ENCODE measurements at places on chromosomes 4 and X.

- no peak overlapping the region for H3K27ac ChIP-seq
- no peak overlapping the region for H3K4me3 ChIP-seq
- DNase-seq = peak; percentile 72
- H3K4me1 ChIP-seq = peaks cover 3% of the 10 kb centered on the region
- H3K36me3 ChIP-seq = 0 out of 2 replicates have a peak, but pooled peaks cover 3% of the 10 kb centered on the region
Observed at GRCh38 chrX:16671005-16671404, 21.0 kb downstream of the S100G start.

DNA sequence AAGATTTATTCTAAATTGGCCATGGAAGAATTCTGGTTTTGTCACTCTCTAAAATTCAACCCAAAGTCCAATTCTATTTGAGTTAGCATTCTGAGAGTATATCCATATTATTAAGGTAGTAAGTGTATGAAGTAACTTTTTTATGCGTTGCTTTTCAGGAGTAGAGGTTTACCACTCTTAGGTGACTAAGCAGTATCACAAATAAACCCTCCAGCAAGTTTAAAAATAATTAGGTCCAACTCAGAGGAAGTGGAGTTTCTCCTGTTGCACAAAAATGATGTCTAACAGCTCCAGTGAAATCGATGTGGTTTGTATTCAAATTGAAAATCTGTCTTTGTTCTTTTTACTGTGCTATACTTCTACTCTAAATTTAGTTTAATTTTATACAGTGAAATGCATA, 6.6 kb downstream of the SCML1 start:
- H3K27me3 ChIP-seq = no peaks in the 10 kb centered on the region
- H3K4me3 ChIP-seq = no peak overlapping the region
- H3K4me1 ChIP-seq = no peaks in the 10 kb centered on the region
- no peaks in the 10 kb centered on the region for H3K36me3 ChIP-seq
- DNase-seq = peak; percentile 20

DNA sequence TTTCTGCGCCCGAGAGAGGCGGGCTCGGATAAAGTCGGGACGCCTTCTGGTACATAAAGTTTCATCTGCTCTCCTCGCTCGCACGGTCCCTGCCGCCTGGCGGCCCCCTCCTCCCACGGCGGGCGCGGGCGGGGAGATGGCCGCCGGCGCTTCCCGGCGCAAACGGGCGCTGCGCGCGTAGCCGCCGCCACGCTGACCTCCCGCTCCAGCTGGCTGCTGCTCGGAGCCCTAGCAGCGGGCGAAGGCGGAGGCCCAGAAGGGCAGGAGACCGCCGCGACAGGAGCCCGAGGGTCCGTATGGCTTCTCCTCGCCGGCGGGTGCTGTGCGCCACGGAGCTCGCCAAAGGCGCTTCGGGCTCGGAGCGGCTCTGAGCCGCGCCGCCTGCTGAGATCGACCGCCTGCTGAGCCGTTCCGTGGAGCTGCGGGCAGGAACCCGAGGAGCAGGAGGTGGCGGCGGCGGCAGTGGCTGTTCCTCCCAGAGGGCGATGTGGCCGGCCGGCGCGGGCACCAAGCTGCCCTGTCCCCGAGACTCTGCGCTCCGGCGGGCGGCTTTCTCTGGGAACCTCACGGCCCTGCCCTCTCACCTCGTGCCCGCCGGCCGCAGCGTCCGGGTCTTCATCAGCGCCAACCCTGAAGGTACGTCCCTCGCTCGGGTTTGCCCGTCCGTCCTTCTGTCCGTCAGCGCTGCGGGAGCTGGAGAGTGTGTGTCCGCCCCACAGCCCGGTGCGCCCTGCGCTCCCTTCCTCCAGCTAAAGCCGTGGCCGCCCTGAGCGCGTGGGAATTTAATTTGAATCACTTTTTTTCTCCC, at the start of gene NWD2:
TSS of gene NWD2 (plus strand) at position 161 of the 808 bp plus-strand sequence. CDS start at position 486, 325 bp downstream.
- H3K4me3 ChIP-seq = no peak within 1 kb of the TSS
- no peaks in the 10 kb centered on the region for H3K4me1 ChIP-seq
- H3K36me3 ChIP-seq = no peaks in the 10 kb centered on the region
- no peak for DNase-seq
- H3K27me3 ChIP-seq = no peaks in the 10 kb centered on the region

DNA sequence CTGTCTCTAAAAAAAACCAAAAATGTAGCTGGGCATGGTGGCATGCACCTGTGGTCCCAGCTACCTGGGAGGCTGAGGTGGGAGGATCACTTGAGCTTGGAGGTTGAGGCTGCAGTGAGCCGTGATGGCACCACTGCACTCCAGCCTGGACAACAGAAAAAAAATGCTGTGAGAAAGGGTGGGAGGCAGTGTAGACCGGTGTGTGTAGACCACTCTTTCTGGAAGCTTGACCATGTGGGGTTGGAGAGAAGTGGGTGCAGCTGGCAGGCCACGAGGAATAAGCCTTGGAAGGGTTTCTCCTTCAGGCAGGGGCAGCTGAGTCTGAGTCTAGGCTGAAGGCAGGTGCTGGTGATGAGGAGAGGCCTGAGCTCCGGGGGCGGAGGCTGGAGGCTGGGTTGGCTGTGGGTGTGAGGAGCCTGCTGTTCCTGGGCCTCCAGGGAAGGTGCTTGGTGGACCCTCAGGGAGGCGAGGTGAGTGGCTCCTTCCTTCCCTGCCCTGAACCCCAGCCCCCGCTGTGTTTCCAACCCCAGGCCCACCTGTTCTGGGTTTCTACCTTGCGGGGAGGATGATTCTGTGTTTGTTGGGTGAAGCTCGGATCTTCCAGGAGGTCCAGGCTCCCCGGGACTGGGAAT, 9.3 kb upstream of the TBC1D14 start:
- no peaks in the 10 kb centered on the region for H3K36me3 ChIP-seq
- DNase-seq = no peak
- peaks cover 3% of the 10 kb centered on the region for H3K4me1 ChIP-seq
- no peak overlapping the region for H3K4me3 ChIP-seq
- H3K27ac ChIP-seq = no peak overlapping the region

DNA sequence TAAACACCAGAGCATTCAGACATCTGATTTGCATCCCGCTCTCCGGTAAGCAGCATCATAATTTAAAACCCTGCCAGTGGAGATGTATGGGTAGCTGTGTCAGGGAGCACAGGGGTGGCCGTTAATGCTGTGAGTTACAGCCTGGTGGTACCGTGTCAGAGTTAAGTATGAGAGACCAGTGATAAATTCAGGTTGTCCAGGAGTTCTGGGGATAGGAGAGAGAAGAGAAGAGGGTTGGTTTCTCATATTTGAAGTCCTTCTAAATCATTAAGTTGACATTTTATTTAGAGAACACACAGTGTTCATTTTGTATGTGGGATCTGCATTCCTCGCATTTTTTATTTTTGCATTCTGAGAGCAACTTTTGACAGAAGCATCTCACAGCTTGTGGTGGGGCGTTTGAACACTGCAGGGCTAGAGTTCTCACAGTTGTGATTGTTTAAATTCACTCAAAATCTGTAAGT, 157.6 kb downstream of the DCLK2 start:
- peak; percentile 42 for DNase-seq
- H3K27me3 ChIP-seq = no peaks in the 10 kb centered on the region
- H3K27ac ChIP-seq = peak overlapping the region; percentile 98
- H3K4me3 ChIP-seq = no peak overlapping the region
- peaks cover 4% of the 10 kb centered on the region for H3K36me3 ChIP-seq
- peaks cover 32% of the 10 kb centered on the region for H3K4me1 ChIP-seq

DNA sequence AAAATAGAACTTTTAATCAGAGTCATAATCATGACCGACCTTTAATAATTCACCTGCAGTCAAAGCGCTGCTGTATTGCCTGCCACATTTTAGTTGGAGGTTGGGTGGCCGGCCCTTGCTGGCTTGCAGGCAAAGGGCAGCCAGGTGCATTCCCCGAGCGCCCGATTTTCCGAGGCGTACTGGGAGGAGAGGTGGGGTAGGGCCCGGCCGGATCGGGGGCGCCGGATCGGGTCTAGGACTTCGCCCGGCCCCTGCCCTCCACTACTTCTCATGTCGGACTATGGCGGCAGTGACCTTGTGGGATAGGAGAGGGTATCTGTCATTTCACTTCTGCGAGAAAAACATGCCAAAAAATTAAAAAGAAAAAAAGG, 2.5 kb upstream of the RS1 start:
- H3K4me3 ChIP-seq = peak overlapping the region; percentile 45
- no peak overlapping the region for H3K27ac ChIP-seq
- no peak for DNase-seq

DNA sequence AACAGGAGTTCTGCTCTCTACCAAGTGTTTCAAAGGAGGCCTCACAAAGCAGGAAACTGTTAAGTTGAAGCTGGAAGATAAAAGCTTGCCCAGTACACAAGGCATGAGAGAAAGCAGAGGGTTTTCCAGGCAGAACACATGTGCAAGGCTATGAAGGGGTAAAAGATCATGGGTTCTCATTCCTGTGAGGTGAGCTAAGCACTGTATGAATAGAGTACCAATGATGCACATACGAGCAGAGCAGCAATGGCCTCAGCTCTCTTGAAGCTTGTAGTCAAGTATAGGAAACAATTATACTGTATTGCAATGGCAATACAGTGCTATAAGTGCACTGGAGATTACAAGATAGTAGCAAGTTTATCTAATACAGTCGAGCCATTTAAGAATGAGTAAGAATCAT, 18.0 kb downstream of the TTC29 start:
- H3K4me1 ChIP-seq = no peaks in the 10 kb centered on the region
- H3K36me3 ChIP-seq = no peaks in the 10 kb centered on the region

GRCh38 chr4:3783693-3784306, 17.6 kb downstream of the ADRA2C start:
- H3K27ac ChIP-seq = no peak overlapping the region
- H3K4me1 ChIP-seq = no peaks in the 10 kb centered on the region
- H3K27me3 ChIP-seq = peaks cover 6% of the 10 kb centered on the region
- H3K36me3 ChIP-seq = no peaks in the 10 kb centered on the region

- H3K27me3 ChIP-seq = no peaks in the 10 kb centered on the region
- H3K4me3 ChIP-seq = no peak overlapping the region
- H3K27ac ChIP-seq = no peak overlapping the region
- H3K36me3 ChIP-seq = peaks cover 11% of the 10 kb centered on the region
- no peak for DNase-seq
- H3K4me1 ChIP-seq = peaks cover 4% of the 10 kb centered on the region
Observed at GRCh38 chr4:148061795-148062194, 329.9 kb downstream of the ARHGAP10 start.

DNA sequence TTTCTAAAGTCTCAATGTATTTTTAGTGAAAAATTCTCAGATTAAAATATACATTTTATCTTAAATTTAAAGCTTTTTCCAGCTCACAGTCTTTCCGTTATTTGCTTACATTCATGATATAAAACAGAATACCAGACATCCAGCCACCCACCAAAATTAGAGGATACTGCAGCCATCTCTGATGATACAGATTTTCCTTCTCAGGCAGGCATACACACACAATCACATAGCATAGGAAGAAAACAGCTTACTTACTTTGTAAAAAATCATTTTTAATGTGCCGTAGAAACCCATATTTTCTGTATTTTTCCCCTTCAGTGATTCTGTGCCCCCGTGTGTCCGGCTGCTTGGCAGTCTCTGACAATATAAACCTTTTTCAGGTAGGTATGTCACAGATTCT, 183.7 kb downstream of the FBXW7 start:
- H3K27ac ChIP-seq = peak overlapping the region; percentile 59
- H3K36me3 ChIP-seq = no peaks in the 10 kb centered on the region
- DNase-seq = no peak
- H3K4me1 ChIP-seq = no peaks in the 10 kb centered on the region
- H3K27me3 ChIP-seq = no peaks in the 10 kb centered on the region
- peak overlapping the region; percentile 63 for H3K4me3 ChIP-seq

GRCh38 chrX:68697036-68697435, 49.6 kb downstream of the STARD8 start:
- H3K4me3 ChIP-seq = no peak overlapping the region
- H3K27me3 ChIP-seq = peaks cover 12% of the 10 kb centered on the region
- no peak overlapping the region for H3K27ac ChIP-seq
- no peaks in the 10 kb centered on the region for H3K36me3 ChIP-seq
- no peak for DNase-seq
- no peaks in the 10 kb centered on the region for H3K4me1 ChIP-seq

DNA sequence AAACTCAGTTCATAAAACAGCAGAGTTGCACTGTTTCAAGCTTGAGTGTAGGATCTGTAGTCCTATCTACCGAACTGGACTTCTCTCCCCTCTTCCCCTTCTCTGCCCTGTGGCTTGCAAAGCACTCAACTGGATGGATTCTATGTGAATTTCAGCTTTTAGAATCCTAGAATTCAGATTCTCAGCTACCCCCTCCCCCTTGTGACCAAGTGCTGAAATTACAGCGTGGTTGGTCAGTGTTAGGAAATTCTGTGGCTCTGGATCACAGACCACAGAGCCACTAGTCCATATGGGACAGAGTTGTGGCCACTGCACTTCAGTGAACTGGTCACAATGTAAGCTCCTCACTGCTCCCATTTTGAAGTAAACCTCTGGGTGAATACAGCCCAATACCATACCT, 64.6 kb upstream of the TRPC5 start:
- DNase-seq = peak; percentile 29
- H3K4me3 ChIP-seq = no peak overlapping the region

DNA sequence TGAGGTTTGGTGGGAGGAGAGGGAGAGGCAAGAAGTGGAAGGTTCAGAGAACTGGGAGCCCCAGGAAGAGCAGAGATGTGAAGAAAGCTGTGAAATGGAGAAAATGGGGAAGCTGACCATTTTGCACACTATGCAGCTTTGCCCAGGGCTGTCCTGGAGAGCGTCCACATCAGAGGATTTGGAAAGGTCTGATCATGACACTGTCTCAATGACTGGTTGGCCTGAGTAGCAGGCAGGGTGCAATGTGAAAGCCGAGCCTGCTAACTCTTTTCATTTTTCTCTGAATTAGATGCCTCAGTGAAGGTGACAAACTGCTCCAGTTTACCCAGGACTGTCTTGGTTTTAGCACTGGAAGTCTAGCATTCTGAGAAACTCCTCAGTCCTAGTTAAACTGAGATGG, 330.1 kb upstream of the RPS6KA3 start:
- no peaks in the 10 kb centered on the region for H3K27me3 ChIP-seq
- H3K27ac ChIP-seq = no peak overlapping the region
- no peak for DNase-seq
- H3K4me3 ChIP-seq = no peak overlapping the region
- no peaks in the 10 kb centered on the region for H3K36me3 ChIP-seq

DNA sequence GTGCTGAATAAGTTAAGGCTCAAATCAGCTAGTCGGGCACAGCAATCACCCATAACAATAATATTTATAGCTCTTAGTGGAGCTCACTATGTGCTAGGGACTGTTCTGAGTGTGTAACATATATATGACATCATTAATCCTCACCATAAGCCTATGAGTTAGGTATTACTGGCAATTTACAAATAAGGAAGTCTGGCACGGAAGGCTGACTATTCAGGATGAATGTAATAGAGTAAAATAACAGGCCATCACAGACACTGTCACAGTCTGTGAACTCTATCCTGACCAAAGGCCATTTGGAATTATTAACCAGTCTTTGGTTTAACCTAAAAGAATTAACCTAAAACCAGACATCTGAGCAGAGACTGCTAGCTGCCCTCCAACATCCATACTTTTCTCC, 119.3 kb downstream of the C4orf51 start:
- H3K4me3 ChIP-seq = no peak overlapping the region
- H3K27me3 ChIP-seq = no peaks in the 10 kb centered on the region
- DNase-seq = no peak
- no peaks in the 10 kb centered on the region for H3K36me3 ChIP-seq

- H3K27ac ChIP-seq = no peak overlapping the region
- no peaks in the 10 kb centered on the region for H3K4me1 ChIP-seq
- no peak overlapping the region for H3K4me3 ChIP-seq
Observed at GRCh38 chr4:40363382-40363920, 28.3 kb downstream of the CHRNA9 start.

GRCh38 chr4:105126311-105127169, 20.1 kb upstream of the TET2 start:
- no peaks in the 10 kb centered on the region for H3K27me3 ChIP-seq
